ENCODE measurements at places on chromosomes 13 and 19.

- DNase-seq: no peak
Observed at GRCh38 chr19:1411255-1412191, 4.1 kb downstream of the DAZAP1 start.

- no peak for DNase-seq
Observed at GRCh38 chr13:93238711-93239110, 12.1 kb downstream of the GPC6 start.

GRCh38 chr13:40146611-40147117 lies 491.2 kb downstream of the COG6 start:
- DNase-seq: peak; percentile 4

DNA sequence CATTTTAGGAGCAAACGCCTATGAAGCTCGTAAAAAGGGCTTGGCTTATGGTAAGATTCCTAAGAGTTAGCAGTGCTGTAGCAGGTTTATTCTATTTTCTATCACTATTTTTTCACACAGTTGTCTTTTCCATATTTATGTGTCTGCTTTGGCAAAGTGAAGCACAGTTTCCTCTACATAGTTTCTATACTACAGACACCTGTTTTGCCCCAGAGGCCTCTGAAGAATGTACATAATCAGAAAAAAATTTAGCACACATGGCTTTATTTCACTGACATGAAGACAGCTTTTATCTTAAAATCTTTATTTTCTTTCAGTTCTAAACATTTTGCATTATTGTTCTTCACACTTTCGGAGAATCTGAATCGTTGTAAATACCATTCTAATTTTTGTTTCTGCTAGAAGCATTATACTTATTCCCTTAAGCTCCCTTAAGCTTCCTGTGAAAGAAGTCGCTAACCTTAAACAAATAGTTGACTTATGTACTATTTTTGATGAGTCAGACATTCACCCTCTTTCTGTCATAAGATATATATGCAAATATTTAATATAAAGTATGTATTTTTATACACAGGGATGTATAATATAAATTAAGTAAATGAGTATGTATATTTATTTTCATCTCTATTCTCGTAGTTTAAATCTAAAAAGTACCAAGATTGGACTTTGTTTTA lies 816.0 kb downstream of the OLFM4 start:
- no peak for DNase-seq

DNA sequence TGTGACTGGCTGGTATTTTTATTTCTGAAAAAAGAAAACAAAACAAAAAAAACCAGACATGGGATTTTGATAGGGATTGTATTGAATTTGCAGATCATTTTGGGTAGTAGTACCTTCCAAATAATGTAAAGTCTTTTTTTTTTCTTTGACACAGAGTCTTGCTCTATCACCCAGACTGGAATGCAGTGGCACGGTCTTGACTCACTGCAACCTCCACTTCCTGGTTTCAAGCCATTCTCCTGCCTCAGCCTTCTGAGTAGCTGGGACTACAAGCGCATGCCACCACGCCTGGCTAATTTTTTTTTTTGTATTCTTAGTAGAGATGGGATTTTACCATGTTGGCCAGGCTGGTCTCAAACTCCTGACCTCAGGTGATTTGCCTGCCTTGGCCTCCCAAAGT lies 4.2 kb downstream of the ZNF101 start:
- DNase-seq: no peak

- no peak for DNase-seq
Observed at GRCh38 chr13:66343224-66343828, 886.8 kb downstream of the PCDH9 start.

- no peak for DNase-seq
Observed at GRCh38 chr19:37959665-37960114, 52.7 kb downstream of the SIPA1L3 start.

DNA sequence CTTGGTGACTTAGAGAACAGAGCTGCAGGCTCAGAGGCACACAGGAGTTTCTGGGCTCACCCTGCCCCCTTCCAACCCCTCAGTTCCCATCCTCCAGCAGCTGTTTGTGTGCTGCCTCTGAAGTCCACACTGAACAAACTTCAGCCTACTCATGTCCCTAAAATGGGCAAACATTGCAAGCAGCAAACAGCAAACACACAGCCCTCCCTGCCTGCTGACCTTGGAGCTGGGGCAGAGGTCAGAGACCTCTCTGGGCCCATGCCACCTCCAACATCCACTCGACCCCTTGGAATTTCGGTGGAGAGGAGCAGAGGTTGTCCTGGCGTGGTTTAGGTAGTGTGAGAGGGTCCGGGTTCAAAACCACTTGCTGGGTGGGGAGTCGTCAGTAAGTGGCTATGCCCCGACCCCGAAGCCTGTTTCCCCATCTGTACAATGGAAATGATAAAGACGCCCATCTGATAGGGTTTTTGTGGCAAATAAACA lies 9.9 kb downstream of the APOC1 start:
- no peak for DNase-seq

DNA sequence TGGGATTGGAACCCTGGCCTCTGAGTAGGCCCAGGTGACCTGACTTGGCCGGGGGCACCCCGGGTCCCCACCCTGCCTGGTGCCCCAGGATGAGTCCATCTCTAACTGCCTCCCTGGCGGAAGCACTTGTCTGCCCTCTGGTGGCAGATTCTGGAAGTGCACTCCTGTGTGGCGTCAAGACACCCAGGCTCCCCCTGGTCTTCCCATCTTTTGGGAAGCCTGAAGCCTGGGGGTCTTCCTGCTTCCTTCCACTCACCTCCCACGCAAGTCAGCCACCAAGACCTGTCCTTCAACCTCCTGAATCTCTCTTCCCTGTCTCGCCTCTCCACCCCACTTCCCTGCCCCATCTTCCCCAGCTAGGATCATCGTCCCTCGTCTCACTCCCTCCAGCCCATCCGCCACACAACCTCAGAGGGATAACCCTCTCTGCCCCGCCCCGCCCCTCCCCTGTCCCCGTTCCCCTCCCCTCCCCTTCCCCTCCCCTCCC lies 7.4 kb downstream of the RABAC1 start:
- DNase-seq: peak; percentile 81

- DNase-seq: no peak
Observed at GRCh38 chr13:104996022-104996421, 1539.4 kb downstream of the EFNB2 start.

GRCh38 chr19:29119590-29119989 lies 93.4 kb downstream of the UQCRFS1 start:
- DNase-seq: no peak
